Renal cortex interstitium (tissue), 15 donors: ENCODE measurements at places on chromosomes 2 and 18. TPM values are rescaled to one million over a fixed set of nuclear protein-coding genes. Genes with fewer than 3 reads are reported as not detected.

SLC38A11 gene
- polyA plus RNA-seq: 3.8 TPM

- DNase-seq: no peak
These were observed 34.2 kb downstream of the MRPS9 start for GRCh38 chr2:105072039-105072438.

ZSCAN30 gene
- 56.6 TPM for polyA plus RNA-seq

- no peak for DNase-seq
These were observed 7.5 kb upstream of the SERPINB13 start for GRCh38 chr18:63579616-63580015.

GRCh38 chr2:229780856-229781773 is 66.8 kb upstream of the DNER start:
- peak; percentile 19 for DNase-seq

GRCh38 chr2:240229005-240229404 is 88.5 kb upstream of the OTOS start:
- DNase-seq: no peak

- no peak for DNase-seq
These were observed 1142.1 kb downstream of the CNTNAP5 start for GRCh38 chr2:125167152-125167551.

CAVIN2 gene
- polyA plus RNA-seq: 44.4 TPM

DNA sequence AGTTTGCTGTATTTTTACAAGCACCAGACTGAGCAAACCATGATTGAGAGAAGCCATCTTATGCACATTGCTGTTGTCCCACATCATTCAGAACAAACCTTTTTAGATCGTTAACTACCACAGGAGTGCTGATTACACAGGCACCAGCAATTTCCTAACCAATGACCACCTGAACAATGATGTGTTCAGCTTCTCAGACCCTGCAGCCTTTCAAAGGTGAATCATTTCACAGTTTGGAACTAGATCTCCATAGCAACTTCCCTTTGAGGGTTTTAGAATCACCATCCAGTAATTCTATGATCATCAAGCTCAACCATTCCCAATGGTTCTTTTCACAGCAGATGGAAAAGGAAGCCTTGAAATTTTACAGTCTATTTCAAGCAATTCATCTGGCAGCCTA is 71.4 kb downstream of the OLA1 start:
- DNase-seq: no peak

SYT4 gene
- polyA plus RNA-seq: 0.27 TPM

FSHR gene
- not detected for polyA plus RNA-seq

MAL gene
- polyA plus RNA-seq: 300 TPM

DNA sequence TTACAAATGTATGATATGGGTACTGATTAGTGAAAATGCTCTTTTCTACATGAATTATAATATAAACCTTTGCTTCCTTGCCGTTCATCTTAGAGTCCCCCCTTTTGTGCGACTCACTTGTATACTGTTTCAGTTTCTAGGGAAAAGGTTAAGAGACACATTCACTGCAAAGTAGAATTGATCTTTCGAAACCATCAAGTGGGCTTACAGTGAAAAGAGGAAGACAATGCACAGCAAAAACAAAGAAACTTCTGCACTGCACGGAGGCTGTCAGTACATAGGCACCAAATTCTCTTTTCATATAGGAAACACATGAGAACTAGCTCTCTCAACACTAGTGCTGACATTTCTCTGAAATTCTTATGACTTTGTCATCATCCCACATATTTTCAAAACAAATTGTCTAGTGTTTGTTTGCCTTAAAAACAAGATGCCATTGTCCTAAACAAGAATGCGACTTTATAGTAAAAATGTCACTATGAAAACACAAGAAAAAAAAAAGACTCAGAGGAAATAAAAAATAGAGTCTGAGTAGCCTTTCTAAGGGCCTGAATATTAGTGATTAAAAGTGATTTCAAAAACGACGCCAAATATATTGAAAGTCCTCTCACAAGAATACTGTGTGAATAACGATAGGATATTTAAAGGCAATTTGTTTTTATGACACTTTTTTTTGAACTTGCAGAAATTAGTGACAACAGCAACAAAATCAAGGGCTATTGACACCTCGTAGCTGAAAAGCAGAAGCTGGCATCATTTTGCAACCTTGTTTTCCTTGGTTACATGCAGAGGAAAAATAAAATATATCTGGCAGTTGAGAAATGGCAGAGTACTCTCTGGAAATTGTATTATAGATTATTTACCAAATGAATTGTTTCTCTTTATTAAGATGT is 827.0 kb downstream of the BCL11A start:
- no peak for DNase-seq

DNA sequence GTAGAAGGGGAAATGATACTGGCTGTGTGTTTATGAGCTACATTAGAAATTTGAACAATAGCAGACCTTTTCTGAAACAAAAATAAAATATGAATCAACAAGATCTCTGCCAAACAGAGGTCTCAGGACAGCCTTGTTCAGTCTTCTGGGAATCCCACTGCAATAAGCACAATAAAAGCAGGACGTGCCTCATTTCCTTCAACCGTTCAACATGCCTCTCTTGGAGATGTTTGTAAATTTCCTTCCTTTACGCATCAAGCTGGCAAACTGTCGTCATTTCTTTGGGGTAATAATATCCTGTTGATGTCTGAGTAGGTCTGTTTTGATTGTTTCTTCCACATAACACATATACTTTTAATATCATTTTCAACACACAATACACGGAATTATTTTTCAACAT is 77.2 kb downstream of the TCF4 start:
- no peak for DNase-seq

DNA sequence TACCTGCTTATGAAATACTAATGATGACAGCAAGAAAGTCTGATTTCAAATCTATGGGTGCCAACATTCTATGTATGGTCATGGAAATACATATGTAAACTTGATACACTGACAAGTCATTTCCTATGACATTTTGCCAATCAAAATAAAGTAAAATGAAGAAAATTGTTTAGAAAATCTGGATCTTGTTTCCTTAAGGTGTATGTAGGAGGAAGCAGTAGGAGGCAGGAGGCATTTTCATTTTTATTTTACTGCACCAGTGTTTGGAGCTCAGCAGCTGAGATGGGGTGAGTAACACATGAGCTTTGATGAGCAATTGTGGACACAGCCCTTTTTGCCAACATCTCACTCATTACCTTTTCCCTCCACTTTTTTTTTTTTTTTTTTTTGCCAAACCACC is 167.0 kb downstream of the AFF3 start:
- DNase-seq: no peak

GRCh38 chr2:150572961-150573395 is 85.5 kb upstream of the RND3 start:
- DNase-seq: no peak

DNA sequence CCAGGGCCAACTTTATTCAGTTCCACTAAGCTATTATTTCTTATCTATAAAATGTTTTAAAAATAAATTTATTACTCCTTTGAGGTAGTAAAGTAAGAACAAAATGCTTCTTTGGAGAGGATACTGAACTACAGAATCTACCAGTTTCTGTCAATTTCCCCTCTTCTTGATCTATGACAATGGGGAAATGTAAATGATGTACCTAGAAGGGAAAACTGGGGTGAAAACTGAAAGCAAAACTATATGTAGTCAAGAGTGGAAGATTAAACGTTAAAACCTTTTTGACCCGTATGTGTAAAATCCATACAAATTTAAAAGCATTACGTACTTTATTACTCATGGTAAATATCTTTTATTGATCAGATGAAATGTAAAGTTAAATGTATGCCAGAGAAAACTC is 1287.8 kb upstream of the TMEFF2 start:
- DNase-seq: no peak

- no peak for DNase-seq
These were observed 2.8 kb downstream of the SH3RF3 start for GRCh38 chr2:109131777-109132176.

DNA sequence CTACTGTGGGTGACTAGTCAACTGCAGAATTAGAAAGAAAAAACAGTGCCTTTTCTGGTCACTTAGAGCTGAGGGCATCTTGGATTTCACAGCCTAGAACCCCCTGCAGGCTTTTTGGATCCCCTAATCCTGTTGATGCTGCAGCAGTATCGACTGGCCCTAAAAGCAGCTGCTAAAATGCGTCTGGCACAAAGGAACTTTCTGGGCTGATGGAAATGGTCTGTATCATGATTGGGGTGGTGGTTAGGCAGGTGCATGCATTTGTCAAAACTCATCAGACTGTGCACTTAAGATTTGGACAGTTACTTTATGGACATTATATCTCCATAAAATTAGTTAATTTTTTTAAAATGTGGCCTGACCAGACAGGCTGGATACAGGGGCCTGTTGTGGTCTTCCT is 149.8 kb downstream of the KLHL29 start:
- DNase-seq: no peak

HOXD10 gene
- polyA plus RNA-seq: 188 TPM

GRCh38 chr2:1236606-1237005 is 176.7 kb upstream of the TPO start:
- DNase-seq: no peak

CPO gene
- polyA plus RNA-seq: 1.6 TPM

GRCh38 chr18:77061946-77062517 is 70.6 kb downstream of the MBP start:
- DNase-seq: no peak

IL1RN gene
- polyA plus RNA-seq: 1.7 TPM

GRCh38 chr18:47724186-47724975 is 206.1 kb downstream of the SMAD2 start:
- DNase-seq: no peak

DNA sequence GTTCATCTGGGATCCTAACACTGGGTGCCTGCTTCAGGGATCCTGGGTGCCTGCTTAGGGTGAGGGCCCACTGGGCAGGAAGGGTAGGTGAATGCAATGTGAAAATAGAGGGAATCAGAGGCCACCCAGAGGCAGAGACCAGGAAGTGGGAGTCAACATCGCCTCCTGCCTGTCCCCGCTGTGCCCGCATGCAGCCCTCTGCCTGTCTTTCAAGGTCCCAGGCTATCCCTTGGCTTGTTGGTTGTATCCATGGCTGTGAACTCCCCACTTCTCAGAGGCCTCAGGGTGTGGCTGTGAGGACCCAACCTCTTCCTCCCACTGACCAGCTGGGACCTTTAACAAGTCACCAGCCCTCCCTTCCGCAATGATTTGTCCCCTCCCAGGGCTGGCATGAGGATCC is 26.5 kb downstream of the PSD4 start:
- no peak for DNase-seq

GRCh38 chr2:178807227-178808008 is at the start of gene TTN:
TSS of gene TTN (minus strand) at chr2:178807423. CDS start at chr2:178804642, 2,781 bp downstream.
- no peak for DNase-seq

GRCh38 chr2:179104736-179105135 is 54.8 kb upstream of the CCDC141 start:
- no peak for DNase-seq

DNA sequence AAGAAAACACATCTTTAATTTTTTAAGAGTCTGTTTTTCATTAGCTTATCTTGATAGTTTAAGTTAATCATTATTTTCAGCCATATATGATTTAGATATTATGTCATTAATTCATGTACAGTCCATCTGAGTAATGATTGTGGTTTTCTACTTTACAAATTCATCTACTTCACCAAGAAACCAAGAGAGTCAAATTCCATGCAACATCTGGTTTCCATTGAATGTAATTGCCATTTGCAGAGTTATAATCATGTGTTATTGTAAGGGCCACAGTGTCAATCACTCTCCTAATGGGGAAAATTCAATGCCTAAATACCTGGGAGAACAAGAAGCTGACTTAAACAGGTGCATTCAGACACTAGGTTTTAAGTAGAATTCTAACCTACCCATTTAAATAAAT is 217.2 kb upstream of the OSR1 start:
- DNase-seq: no peak

- no peak for DNase-seq
These were observed 22.2 kb upstream of the IL1RN start for GRCh38 chr2:113105047-113105785.

DNA sequence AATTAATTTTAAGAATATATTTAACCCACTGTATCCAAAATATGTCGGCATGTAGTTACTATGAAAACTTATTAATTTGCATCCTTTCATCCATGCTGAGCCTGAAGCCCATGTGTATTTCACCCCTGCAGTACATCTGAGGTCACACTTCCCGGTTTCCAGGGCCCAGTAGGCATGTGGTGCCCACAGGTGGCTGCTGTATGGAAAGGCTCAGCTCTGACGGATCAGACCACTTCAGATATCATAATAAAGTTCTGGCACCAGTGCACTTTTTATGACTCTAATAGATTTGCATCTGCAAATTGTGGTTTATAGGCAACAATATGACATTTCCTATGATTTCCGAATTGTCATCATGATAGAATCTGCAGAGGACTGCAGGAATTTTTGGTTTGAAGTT is 22.5 kb downstream of the SH3RF3 start:
- DNase-seq: no peak

DTNA gene
- 25.3 TPM for polyA plus RNA-seq

DNA sequence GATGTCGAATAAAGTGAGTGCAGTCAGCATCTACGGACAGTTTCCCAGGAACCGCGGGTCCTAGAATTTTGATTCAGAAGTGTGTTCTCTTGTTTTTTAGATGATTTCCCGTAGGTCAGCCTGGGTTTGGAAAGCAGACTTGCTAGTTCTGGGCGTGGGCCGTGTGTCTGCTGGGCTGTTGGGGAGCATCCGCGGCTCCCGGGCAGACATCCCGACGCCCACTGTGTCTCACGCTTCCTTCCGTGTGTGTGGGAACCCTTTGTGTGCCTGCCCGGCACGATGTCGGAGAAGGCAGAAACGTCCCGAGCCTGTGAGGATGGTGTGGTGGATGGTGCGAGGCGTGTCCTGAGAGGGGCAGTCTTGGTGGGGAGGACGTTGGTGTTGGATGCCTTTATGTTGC is 18.4 kb downstream of the CTDP1 start:
- no peak for DNase-seq

BBS5 gene
- polyA plus RNA-seq: 9.1 TPM

DNA sequence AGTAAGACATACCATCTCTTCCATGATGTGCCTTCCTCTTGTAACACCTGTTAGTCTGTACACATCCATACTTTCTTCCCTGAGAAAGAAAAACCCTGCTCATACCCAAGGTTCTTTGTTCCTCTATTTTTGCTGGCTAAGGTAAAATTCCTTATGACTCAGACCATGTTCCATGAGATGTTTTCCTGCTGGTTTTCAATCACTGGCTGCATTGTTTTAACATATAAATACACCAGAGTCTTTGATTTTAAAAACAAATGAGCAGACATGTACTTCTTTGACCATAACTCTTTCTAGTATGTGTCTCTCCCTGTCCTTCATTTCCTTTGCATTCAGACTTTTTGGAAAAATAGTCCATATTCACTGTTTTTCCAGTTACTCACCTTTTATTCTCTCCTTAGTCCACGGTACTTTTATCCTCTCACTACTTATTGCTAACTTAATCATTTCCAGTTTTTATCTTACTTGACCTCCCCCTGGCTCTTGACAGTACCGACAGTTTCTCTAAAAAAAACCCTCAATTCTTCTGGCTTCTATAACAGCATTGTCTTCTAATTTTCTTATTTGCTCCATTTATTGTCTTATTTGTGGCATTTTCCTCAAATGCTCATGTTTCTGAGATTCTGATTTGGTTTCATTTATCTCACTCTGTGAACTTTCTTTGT is 4.3 kb downstream of the VAPA start:
- DNase-seq: no peak

DNA sequence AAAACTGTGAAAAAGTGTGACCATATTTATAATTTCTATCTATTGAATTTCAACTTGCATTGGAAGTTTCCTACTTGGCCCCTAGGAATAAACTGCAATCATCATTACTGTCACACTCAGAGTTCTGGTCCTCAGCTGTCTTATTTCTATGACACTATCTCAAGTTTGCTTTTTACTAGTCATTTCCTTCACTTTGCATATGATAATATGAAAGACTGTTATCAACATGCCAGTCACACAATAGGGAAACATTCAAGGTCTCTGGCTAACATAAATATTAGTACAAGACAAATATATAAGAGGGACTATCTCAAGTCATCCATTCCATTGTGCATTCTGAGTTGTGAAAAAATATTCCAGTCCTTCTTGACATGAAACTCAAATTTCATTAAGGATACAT is 28.7 kb downstream of the DNAH6 start:
- no peak for DNase-seq
